D721Med (cell line): ENCODE measurements at places on chromosomes 4 and X.

- no peak for DNase-seq
Measured at GRCh38 chrX:41381685-41382084, 47.7 kb downstream of the DDX3X start.

- no peak for DNase-seq
Measured at GRCh38 chrX:133726211-133726630, 259.2 kb downstream of the GPC3 start.

- no peak for DNase-seq
Measured at GRCh38 chr4:38105475-38106220, 145.4 kb downstream of the PTTG2 start.

DNA sequence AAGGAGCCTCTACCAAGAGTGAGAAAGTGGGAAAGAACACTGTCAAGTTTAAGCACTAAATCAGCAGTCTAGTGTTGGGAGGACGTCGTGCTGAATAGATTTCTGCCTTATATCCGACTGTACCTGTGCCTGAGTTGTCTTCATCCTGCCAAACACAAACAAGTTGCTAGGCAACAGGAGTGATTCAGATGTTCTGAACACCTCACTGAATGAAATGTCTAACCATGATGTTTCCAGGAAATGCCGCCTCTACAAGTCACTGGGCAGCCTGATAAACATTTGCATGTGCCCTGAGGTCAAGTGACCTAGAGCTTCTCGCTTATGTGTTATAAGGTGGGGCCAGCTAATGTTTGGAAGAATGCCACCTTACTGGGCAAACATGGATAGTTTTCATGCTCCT lies 37.9 kb downstream of the SGMS2 start:
- DNase-seq: no peak

GRCh38 chr4:137421796-137422195 lies 110.5 kb downstream of the PCDH18 start:
- no peak for DNase-seq

DNA sequence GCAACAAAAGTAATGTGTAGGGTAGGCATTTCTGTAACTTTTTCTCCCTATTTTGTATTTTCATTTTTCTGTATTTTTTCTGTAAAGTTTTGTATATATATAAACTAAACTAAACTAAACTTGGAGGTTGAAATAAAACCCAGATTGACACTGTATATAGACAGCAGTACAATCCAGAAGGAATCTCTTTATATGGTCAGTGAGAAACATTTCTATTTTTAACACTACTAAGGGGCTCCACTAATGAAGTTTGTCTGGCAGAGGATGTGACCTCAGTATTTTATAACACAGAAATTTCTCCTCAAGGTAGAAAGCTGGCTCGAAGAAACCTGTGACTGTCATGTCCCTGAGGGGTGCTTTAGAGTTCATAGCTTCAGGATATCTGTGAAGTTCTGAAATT lies 959.2 kb downstream of the ADGRL3 start:
- DNase-seq: no peak

GRCh38 chr4:186693159-186693815 lies 30.4 kb downstream of the FAT1 start:
- no peak for DNase-seq

- no peak for DNase-seq
Measured at GRCh38 chr4:168272488-168272887, 46.1 kb downstream of the DDX60 start.

DNA sequence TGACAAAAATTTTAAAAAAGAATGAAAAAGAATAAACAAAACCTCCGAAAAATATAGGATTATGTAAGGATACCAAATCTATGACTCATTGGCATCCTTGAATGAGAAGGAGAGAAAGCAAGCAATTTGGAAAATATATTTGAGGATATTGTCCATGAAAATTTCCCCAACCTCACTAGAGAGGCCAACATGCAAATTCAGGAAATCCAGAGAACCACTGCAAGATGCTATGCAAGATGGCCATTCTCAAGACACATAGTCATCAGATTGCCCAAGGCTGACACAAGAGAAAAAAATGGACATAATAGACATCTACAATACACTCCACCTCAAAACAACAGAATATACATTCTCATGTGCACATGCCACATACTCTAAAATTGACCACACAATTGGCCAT lies 135.9 kb upstream of the SPANXB1 start:
- no peak for DNase-seq

DNA sequence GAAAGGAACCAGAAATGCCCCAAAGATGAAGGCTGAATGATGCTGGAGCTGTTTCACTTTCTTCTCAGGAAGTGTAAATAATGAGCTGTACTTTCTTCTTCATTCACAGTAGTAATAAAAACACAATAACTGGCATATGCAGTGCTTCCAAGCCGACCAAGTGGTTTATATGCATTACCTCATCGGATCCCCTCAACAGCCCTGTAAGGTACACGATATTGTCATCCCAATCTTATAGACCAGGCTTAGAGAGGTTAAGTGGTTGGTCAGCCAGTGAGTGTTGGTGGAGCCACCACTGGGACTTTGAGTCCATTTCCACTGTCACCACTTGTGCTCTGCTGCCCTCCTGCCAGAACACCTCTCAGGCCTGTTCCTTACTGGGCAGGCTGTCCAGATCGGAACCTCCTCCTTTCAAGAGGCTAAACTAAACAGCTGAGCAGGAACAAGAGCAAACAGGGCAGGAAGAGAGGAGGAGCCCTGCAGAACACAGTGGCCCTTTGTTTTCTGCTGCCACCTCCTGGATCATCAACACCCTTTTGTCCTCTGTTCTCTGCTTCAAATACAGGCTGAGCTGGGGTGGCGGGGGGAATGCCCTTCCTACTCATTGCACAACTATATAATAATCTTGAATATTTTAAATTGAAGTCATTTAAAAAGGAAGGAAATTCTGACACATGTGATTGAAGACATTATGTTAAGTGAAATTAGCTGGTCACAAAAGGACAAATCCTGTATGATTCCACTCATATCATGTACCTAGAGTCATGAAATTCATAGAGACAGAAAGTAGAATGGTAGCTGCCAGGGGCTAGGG lies 112.5 kb upstream of the ATP6AP2 start:
- DNase-seq: no peak

GRCh38 chrX:150185766-150186165 lies 177.4 kb upstream of the MAMLD1 start:
- no peak for DNase-seq

DNA sequence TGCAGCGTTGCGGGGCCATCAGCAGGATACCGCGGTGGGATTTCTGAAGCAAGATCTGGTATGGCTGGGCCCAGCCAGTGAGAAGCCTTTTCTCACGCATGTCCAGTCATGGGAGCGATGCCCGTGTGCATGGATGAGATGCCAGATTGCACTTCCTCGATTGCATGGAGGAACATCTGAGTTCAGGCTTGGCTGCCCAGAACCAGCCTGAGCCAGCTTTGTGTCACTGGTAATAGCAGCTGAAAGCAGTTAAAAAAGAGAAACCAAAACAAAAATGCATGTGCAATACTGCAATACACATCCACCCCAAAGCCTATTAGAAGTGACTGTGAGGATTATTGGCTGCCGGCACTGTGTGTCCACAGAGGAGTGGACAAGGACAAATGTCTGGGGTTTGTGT lies 59.3 kb downstream of the PSAPL1 start:
- DNase-seq: no peak

- DNase-seq: no peak
Measured at GRCh38 chrX:11287505-11287904, 5.7 kb upstream of the AMELX start.

DNA sequence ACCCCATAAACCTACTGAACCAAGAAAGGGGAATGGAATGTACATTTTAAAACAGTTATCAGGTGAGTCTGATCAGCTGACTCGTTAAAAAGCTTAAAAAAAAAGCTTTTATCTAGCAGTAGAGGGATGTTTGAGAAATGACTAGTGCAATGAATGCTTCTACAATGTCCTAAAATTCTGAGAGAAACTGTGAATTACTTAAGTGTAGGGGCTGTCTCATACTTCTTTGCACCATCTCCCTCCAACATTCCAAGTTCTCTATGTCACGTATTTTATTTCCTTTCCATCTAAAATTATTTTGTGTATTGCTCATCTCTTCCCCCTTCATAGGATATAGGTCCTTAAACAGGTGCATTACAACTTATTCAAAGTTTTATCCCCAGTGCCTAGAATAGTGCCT lies 11.9 kb upstream of the AREG start:
- no peak for DNase-seq

GRCh38 chr4:89109841-89110540 lies 1.3 kb upstream of the TIGD2 start:
- no peak for DNase-seq

GRCh38 chr4:11894977-11895376 lies 466.3 kb upstream of the HS3ST1 start:
- no peak for DNase-seq

- DNase-seq: no peak
Measured at GRCh38 chrX:103730796-103731493, 20.2 kb downstream of the TMEM31 start.

DNA sequence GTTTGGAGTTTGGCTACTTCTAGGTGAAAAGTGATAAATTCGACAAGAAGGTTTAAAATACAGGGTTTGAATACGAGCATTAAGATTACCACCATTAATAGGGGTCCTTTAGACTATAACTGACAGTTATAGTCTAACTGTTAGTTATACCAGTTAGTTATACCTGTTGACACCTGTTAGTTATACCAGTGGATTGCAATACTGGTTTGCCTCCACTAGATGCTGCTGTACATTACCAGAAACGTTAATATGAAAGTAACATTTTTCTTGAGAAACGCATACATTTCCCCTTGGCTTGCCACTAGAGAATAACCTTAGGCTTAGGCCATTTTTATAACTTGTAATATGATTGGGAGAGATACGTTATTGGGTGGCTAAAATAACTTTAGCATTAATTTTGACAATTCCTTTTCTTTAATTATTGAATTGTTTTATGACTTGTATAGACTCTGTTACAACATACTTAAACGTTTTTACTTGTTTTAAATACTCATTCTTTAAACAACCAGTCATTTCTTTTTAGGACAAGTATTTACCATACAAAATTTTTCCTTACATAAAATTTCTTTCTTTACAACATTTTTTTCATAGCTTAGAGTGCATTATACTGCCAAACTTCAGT lies 911.2 kb downstream of the FSTL5 start:
- DNase-seq: no peak

DNA sequence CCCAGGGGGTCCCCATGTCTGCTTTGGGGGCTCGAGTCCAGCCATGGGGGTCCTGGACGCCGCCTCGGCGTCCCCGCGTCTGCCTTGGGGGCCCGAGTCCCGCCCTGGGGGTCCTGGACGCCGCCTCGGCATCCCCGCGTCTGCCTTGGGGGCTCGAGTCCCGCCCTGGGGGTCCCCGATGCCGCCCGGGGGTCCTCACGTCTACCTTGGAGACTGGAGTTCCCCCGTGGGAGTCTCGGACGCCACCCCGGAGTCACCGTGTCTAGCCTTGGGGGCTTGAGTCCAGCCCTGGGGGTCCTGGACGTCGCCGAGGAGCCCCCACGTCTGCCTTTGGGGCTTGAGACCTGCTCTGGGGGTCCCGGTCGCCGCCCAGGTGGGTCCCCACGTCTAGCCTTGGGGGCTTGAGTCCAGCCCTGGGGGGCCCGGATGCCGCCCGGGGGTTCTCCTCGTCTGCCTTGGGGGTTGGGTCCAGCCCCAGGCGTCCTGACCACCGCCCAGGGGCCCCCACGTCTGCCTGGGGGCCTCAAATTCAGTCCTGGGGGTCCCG lies 1.1 kb upstream of the GTPBP6 start:
- no peak for DNase-seq

GRCh38 chrX:97294041-97294440 lies 410.3 kb downstream of the RPA4 start:
- DNase-seq: no peak

DNA sequence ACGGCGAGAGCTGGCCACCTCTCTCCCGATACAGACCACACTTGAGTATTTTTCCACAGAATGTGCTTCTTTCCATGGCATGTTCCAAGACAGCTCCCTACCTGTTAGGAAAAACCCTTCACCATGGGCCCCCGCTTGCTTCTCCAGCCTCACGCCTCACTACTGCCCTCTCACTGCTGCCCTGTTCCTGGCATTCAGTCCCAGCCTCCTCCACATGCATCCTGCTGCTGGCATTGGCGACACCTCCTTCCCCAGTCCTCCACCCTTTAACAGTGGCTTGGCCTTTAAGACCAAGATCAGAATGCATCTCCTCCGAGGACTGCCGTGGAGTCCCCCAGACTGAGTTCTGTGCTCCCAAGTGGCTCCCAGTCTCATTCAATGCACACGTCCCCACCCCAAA lies 10.7 kb downstream of the PNMA6F start:
- no peak for DNase-seq

- DNase-seq: no peak
Measured at GRCh38 chrX:68835468-68835867, 6.6 kb downstream of the EFNB1 start.

DNA sequence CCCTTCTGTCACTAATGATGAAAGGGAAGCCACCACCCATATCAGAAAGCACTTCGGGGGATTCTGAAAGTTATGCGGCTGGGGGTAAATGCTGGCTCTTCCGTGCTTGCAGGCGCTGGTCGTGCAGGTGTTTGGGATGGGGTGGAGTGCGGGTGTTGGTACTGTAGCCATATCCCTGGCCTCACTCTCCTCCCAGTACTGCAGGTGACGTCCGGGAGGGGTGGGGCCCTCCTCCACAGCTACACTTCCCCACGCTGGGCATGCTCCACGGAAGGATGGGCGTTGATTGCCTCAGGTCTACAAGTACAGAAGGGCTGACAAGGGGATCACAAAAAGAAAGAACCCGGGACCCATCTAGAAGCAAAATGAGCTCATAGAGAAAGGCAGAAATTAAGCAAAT lies 48.6 kb upstream of the CLDN24 start:
- DNase-seq: no peak

GRCh38 chr4:123110685-123111084 lies 188.3 kb upstream of the NUDT6 start:
- DNase-seq: no peak

DNA sequence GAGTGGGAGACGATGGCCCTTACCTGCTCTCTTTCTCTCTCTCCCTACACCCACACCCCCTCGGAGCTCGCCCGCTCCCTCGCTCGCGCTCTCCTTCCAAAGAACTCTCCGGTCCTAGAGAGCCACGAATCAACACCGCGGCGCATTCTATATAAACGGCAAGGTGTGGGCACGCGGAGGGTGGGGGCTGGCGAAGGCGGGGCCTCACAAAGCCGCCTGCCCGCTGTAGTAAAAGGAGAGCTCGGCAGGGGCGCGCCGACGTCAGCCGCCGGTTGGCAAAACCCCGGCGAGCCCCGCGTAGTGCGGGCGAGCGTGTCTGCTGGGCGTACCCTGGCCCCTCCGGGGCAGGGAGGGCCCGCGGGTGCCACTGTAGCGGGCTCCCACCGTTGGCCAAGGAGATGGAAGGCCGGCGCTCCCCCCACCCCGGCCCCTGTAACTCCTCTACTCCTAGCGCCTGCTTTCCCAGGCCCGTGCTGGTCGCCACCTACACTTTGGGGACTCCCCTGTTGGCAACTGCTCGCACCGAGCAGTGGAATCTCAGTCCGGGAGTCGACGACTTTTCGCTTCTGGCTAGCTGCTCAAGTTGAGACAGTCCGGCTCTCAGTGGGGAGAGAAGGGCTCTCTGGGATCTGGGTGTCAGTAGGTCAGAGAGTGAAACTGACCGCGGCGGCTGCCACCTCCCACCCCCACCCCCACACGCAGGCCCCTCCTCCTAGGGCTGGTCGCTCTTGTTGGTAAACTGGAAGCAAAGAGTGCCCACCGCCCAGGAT lies 325.5 kb upstream of the F9 start:
- no peak for DNase-seq
